Neuronal stem cell (in vitro differentiated cells): ENCODE measurements at places on chromosomes 4 and X.
A peak's percentile ranks its signal among the peaks of the same experiment; 100 is the strongest.

GRCh38 chr4:3791256-3791655 is 25.1 kb downstream of the ADRA2C start:
- DNase-seq = no peak

DNA sequence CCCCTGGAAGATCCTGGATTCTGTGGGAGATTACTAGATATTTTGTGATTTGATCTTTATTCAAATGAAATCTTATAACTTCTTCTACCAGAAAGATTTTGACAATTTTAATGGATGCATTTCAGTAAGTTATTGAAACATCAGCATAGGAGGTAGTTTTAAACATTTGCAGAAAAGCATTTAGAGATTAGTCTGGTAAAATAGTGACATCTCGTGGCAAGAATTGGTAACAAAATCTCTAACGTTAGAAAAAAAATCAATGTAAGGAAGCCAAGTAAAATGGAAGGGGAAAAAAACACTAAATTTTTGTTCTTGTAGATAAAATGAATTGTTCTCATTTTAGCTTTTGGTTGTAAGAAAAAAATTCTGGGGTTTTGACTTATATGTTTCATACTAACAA is 73.3 kb downstream of the TASL start:
- DNase-seq = peak; percentile 30

- no peak for DNase-seq
These were observed 137.1 kb upstream of the TBL1X start for GRCh38 chrX:9327747-9328145.

- DNase-seq = no peak
These were observed 51.1 kb downstream of the ENOPH1 start for GRCh38 chr4:82481506-82481840.

- no peak for DNase-seq
These were observed 44.7 kb upstream of the BEX4 start for GRCh38 chrX:103170216-103170615.

GRCh38 chr4:16411501-16412085 is 185.3 kb upstream of the TAPT1 start:
- no peak for DNase-seq

DNA sequence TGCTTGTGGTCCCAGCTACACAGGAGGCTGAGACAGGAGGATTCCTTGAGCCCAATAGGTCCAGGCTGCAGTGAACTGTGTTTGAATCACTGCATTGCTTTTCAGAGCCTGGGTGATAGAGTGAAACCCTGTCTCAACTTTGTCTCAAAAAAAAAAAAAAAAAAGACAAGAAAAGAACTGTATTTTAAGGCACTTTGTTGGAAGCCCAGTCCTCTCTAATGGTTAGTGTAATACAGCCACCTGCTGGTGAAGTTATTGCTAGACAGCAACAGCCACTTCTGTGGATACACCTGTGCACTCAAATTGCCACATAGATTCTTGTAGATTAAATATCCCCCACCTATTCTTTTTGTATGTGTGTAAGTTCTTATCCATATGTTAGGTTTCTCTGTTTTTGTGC is 10.1 kb upstream of the FGG start:
- DNase-seq = peak; percentile 14

- no peak for DNase-seq
These were observed 388.6 kb downstream of the PABPC4L start for GRCh38 chr4:133812954-133813353.

DNA sequence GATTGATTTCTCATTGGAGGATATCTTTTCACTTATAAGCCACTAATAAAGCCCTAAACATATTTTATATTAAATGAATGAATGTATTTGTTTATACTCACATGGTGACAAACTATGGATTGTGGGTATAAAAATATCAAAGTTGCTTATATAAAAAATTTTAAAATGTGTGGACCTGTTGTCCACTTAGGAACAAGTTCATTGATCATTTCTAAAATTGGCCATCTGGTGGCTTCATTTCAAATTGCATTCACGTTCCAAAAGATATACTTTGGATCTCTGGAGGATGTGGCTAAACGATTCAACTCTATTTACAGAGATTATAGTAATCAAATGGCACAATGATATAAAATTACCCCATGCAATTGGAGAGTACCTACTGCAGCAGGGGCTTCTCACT is 32.5 kb downstream of the FSTL5 start:
- no peak for DNase-seq

- DNase-seq = peak; percentile 20
These were observed 21.8 kb downstream of the CMC4 start for GRCh38 chrX:155048977-155049619.

- DNase-seq = no peak
These were observed 73.2 kb upstream of the ANXA10 start for GRCh38 chr4:168019019-168019651.
